Chondrocyte (in vitro differentiated cells): ENCODE measurements at places on chromosomes 3 and 15. TPM values are rescaled to one million over a fixed set of nuclear protein-coding genes. Genes with fewer than 3 reads are reported as not detected.

GRCh38 chr15:36109943-36110658 is 469.3 kb upstream of the CDIN1 start:
- no peak for DNase-seq

- DNase-seq = no peak
Measured at GRCh38 chr15:40028853-40029252, 10.1 kb downstream of the SRP14 start.

GRCh38 chr3:178628037-178628436 is 91.8 kb downstream of the KCNMB2 start:
- no peak for DNase-seq

DNA sequence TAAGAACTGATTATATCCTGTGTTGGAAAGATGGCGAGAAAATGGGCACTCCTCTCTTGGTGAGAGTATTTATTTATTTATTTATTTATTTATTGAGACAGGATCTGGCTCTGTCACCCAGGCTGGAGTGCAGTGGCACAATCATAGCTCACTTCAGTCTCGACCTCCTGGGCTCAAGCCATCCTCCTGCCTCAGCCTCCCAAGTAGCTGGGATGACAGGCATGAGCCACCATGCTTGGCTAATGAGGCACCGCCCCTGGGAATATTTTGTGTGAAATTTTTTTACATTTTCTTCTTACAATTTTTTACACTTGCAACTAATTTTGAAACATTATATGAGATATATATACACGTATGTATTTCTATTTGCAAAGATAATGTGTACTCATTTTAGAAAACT is 150.5 kb upstream of the PRR20G start:
- DNase-seq = no peak

Gene OCA2
- 0.75 to 3.3 TPM (median 0.82 TPM) in 3 replicates for total RNA-seq

DNA sequence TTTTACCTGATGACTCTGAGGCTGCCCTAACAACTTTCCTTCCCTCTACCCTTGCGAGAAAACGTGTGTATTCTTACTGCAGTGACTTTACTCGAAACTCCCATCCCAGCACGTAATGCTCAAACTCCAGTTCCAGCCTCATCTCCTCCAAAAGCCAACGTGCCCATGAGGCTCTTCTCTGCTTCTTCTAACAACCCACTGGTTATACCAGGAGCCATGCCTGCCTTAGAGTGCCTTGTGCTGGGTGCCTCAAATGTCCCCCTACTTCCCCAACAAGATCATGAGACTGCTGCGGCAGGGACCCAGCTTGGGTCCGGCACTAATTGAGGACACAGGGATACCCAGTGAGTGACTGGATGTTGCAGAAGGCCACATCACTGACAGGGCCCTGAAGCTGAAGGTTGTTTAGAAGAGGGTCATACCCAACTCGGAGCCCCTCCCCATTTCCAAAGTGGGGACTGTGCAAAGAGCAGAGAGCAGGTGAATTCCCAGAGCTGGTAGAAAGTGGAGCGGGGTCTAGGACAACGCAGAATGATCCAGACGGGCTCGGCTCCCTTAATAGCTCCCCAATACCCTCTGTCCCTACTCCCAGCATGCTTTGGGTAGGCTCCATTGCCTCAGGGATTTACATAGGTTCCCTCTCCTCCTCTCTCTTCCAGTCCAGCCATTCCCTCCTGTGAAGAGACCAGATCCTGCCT is 71.4 kb downstream of the BDH1 start:
- no peak for DNase-seq

Gene RBP2
- not detected in 3 replicates for total RNA-seq

Gene PPCDC
- 7.3 to 12.9 TPM (median 8.7 TPM) in 3 replicates for total RNA-seq

Gene FANCD2OS
- total RNA-seq = not detected in 3 replicates

DNA sequence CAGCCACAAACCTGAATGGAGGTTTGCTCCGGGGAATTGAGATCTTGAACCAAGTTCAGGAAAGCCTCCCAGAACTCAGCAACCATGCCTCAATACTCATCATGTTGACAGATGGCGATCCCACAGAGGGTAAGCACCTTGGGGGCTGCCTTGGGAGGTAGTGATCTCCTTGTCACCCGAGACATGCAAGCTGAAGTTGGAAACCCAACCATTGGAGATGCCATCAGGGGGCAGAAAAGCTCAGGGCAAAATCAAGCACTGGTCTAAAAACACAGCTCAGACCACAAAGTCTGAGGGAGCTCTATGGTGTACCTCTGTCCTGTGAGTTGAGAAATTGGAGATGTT is 5.8 kb downstream of the ITIH1 start:
- DNase-seq = no peak

Gene SLC6A11
- not detected in 3 replicates for total RNA-seq

Gene WNT7A
- total RNA-seq = not detected in 3 replicates
